ENCODE measurements at places on chromosomes 5 and 9.

DNA sequence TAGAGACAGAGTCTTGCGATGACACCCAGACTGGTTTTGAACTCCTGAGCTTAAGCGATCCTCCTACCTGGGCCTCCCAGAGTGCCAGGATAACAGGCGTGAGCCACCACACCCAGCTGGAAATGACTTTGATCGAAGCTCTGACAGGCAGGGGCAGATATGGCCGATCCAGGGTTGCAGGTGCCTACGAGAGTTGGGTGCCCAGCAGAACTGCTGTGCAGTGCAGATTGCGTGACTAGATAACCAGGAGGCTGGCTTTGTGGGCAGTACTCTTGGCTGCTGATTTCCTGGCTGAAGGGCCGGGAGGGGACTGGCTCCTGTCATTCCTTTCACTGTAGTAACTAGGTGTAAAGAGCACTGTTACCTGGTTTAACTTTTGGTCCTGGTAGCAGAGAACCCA is 11.8 kb downstream of the TBC1D13 start:
- DNase-seq: no peak

GRCh38 chr5:133679534-133679933 is 67.2 kb upstream of the FSTL4 start:
- DNase-seq: no peak

DNA sequence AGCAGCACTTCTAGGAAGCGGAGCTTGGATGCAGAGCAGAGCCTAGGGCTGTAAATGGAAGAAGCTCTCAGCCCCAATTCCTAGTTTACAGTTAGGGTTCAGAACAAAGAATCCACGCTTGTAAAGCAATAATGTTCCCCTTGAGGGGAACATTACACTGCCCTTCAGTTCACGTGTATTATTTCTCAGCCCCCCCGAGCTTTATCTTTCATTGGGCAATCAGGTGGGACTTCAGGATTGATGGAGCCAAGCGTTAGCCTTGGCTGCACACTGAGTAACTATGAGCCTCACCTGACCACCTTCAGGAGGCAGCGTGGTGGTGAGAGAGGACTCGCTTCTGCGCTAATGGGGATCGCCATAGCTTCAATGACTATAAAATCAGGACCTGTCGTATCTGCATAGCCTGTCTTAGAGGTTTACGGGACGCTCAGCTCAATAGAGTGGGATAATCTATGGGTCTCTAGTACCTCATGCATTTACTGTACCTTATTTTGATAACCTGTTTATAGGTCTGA is 157.0 kb upstream of the RASEF start:
- DNase-seq: no peak

DNA sequence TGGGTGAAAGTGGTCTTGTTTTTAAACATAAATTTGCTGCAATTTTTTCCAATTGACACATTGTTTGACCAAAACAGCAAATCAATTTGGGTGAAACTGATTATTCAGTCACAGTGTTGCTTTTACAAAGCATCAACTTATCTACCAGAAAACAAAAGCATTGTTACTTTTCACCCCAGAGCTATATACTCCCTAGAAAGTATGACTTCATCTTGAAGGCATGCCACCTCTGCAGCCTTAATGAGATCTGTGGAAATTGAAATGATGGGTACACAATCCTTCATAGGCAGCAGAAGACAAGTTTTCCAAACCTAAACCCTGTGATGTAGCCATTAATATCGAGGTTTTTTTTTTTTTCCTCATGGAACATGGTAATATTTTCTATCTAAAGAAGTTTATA is 615.9 kb downstream of the CHSY3 start:
- DNase-seq: no peak

GRCh38 chr9:96214635-96215034 is 87.3 kb downstream of the HSD17B3 start:
- DNase-seq: no peak

DNA sequence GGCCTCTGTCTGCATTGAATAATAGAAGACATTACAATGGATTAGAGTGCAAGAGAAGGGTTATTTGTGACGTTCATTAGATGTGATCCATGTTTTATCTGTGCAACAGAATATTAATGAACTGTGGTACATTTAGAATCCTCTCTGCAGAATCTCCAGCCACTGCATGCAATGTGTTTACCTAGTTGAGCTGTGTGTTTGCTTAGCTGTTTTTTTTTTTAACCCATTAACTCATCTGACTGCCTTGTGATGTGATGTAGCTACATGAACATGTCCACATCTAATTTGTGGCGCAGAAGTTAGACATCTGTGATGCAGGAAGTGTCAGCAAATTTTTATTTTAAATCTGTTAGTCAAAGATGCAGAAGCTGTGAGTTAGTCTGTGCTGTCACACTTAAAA is 236.9 kb downstream of the CD180 start:
- no peak for DNase-seq

GRCh38 chr5:143898916-143899591 is 87.1 kb downstream of the HMHB1 start:
- DNase-seq: no peak

Data from esophagus squamous epithelium (tissue), 5 donors.